ENCODE measurements at places on chromosomes 4 and X. TPM values are rescaled to one million over a fixed set of nuclear protein-coding genes. Genes with fewer than 3 reads are reported as not detected.

The MAGIX gene
- total RNA-seq = 1.7 TPM

The GPM6B gene
- 1.0 TPM for total RNA-seq

The ETDA gene
- not detected for total RNA-seq

The RS1 gene
- not detected for total RNA-seq

The CENPVL2 gene
- not detected for total RNA-seq

The MAP7D2 gene
- under 0.01 TPM for total RNA-seq

The SPANXN4 gene
- total RNA-seq = not detected

The CTAG1A gene
- total RNA-seq = not detected

The ASB12 gene
- not detected for total RNA-seq

The SMR3B gene
- total RNA-seq = not detected

The PDHA2 gene
- total RNA-seq = not detected

The MAGEA2B gene
- not detected for total RNA-seq

The GLOD5 gene
- not detected for total RNA-seq

The TNIP2 gene
- total RNA-seq = 61.9 TPM

The ODAM gene
- total RNA-seq = not detected

The FAM9B gene
- total RNA-seq = not detected

The DOK7 gene
- total RNA-seq = under 0.01 TPM

The GYPA gene
- not detected for total RNA-seq

The TMPRSS11D gene
- not detected for total RNA-seq

The SOD3 gene
- 34.8 TPM for total RNA-seq

The PFKFB1 gene
- not detected for total RNA-seq

The JADE3 gene
- 4.1 TPM for total RNA-seq

The ATP1B4 gene
- not detected for total RNA-seq

The FAM120C gene
- 6.9 TPM for total RNA-seq

The ETDB gene
- total RNA-seq = not detected

The F9 gene
- not detected for total RNA-seq

The ZIC3 gene
- not detected for total RNA-seq

The IDH3G gene
- total RNA-seq = 37.8 TPM

The TASL gene
- not detected for total RNA-seq

The HS6ST2 gene
- total RNA-seq = 0.17 TPM

The ZNF157 gene
- 0.17 TPM for total RNA-seq

The TRPC5OS gene
- not detected for total RNA-seq

The FGF13 gene
- total RNA-seq = 4.6 TPM

The IL21 gene
- total RNA-seq = not detected

The CT45A1 gene
- not detected for total RNA-seq

The FRMPD4 gene
- total RNA-seq = 0.50 TPM

The AMBN gene
- total RNA-seq = not detected

The F8 gene
- total RNA-seq = 7.9 TPM

The BMP3 gene
- not detected for total RNA-seq

The DUSP21 gene
- total RNA-seq = not detected

The HTT gene
- total RNA-seq = 41.8 TPM

The ADGRG2 gene
- total RNA-seq = under 0.01 TPM

The BANK1 gene
- total RNA-seq = 0.26 TPM

The CHRDL1 gene
- 9.0 TPM for total RNA-seq

The MED14 gene
- 18.3 TPM for total RNA-seq

All from fibroblast of lung (primary cell).